ENCODE measurements at places on chromosomes 3 and 15.

- DNase-seq: no peak
These were observed 9.5 kb downstream of the PARP14 start for GRCh38 chr3:122690096-122690495.

DNA sequence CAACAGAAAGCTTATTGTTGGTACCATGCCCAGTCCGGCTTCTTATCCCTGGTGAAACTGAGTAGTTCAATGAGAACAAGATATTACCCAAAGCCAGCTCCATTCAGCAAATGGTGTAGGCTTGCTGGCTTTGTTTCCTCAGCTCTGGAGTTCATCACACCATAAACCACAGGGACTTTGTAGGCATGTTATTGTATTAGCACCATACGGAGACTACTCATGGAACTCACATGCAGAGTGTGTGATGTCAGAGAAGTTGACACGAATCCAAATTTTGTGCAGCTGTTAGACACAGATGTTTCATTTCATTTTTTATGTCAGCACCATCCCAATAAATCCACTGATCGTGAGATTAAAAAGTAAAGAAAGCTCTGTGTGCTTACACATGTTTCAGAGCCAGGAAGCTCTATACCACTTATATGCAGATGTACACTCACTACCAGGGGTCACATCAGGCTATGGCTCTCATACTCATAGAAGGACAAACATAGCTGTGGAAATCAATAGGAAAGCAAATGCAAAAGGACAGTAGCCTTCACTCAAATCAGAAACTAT is 63.4 kb upstream of the LEKR1 start:
- no peak for DNase-seq

GRCh38 chr3:192890347-192891335 is 27.0 kb downstream of the MB21D2 start:
- no peak for DNase-seq

GRCh38 chr3:25901796-25902195 is 111.9 kb downstream of the OXSM start:
- peak; percentile 11 for DNase-seq

GRCh38 chr3:8985411-8985831 is 22.1 kb upstream of the RAD18 start:
- DNase-seq: no peak

- DNase-seq: no peak
These were observed 8.7 kb downstream of the CYP1A1 start for GRCh38 chr15:74716651-74717050.

DNA sequence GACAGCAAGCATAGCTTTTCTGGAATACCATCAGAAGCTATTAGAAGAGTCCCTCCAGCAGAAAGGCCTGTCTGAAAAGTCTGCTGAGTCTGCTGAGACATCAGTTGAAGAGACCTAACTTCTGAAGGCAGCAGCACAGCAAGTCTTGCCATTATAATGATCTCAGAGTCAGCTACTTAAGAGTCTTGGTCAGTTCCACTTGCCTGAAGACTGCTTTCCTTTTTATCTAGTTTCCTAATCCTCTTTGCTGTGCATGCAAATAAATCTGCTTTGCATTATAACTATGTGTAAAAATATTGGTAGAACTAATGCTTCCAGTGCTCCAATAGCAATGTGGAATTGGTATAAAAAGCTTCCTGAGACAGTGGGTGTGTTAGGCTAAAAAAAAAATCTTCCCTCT is 34.9 kb upstream of the CPOX start:
- no peak for DNase-seq

GRCh38 chr3:20924646-20925385 is 738.8 kb upstream of the SGO1 start:
- DNase-seq: no peak

DNA sequence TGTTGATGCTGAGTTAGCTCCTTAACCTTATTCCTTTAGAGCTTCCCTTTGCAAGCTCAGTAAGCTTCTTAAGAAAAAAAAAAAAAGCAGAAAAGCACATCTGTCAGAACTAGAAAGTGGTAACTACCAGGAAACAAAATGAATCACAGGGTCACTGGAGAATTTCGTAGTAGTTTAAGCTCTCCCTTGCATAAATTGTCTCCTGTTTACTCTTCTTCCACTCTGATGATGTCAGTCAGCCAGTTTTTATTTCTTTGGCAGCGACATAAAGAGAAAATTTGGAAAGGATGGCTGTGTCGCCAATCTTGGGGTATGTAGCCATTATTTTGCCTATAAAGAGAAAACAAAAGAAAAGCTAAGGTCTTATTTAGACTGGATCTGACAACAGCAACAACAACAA is 3.2 kb upstream of the GABRR3 start:
- DNase-seq: no peak

GRCh38 chr3:196772897-196773296 is 33.2 kb downstream of the PAK2 start:
- no peak for DNase-seq

All from CD4-positive, alpha-beta T cell treated with Interleukin-12 subunit alpha and Interleukin-12 subunit beta, for 1 hour (primary cell).